Activated T-cell treated with anti-CD3 and anti-CD28 coated beads, Interleukin-2, amount 50 U/mL, for 4 hours (primary cell): ENCODE measurements at places on chromosomes 7 and 10. TPM values are rescaled to one million over a fixed set of nuclear protein-coding genes. Genes with fewer than 3 reads are reported as not detected.

Gene STEAP1
- 0.66 TPM for total RNA-seq

DNA sequence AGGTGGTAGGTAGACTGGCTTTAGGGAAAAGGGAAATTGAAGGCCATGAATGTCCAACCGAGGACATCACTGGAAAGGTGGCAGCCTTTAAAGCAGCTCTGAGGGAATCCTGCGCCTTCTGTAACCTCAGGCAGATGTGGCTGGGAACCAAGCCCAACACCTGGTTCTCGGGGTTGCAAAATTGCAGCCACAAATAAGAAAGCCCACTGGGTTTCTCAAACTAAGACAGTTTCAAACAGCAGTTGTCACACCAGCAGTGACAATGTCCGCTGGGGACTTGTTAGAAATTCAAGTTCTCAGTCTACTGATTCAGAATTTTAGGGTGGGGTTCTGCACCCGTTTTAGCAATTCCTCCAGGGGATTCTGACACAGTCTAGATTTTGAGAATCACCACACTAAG is 42.7 kb upstream of the STEAP1B start:
- no peak for DNase-seq

Gene ADK
- 49.7 TPM for total RNA-seq

Gene AMZ1
- total RNA-seq = not detected

Gene SLC13A1
- total RNA-seq = not detected

Gene FAM25C
- total RNA-seq = not detected

- DNase-seq = no peak
Measured at GRCh38 chr7:38021892-38022291, 101.5 kb downstream of the EPDR1 start.

Gene HMX3
- total RNA-seq = not detected

- DNase-seq = no peak
Measured at GRCh38 chr10:3570855-3571266, 214.1 kb downstream of the KLF6 start.

GRCh38 chr7:156519070-156519469 is 121.5 kb upstream of the RNF32 start:
- no peak for DNase-seq

Gene MUC3A
- 0.16 TPM for total RNA-seq

- no peak for DNase-seq
Measured at GRCh38 chr10:117518246-117518645, 24.3 kb upstream of the EMX2 start.

Gene CALML3
- total RNA-seq = not detected

- DNase-seq = no peak
Measured at GRCh38 chr10:113027574-113028455, 77.8 kb downstream of the TCF7L2 start.

Gene GRID2IP
- 0.13 TPM for total RNA-seq
